ENCODE measurements at places on chromosomes 7 and 10.

DNA sequence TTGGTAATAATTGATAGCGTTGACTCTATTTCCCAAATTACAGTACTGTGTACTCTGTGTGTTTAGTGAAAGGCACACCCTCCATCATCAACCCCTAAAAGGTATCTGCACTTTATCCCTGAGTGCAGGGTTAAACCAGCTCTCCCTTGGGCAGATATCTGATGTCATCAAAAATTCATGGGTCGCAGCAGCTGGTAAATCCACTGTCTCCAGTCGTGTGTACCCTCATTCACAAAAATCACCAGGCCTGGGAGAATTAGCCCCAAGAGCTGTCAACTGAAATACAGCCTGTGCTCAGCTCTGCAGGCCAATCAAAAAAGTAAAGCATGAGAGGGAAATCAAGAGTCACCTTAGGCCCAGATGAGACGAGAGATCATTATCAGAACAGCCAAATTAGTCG, 103.7 kb downstream of the HIP1 start:
- DNase-seq: no peak

DNA sequence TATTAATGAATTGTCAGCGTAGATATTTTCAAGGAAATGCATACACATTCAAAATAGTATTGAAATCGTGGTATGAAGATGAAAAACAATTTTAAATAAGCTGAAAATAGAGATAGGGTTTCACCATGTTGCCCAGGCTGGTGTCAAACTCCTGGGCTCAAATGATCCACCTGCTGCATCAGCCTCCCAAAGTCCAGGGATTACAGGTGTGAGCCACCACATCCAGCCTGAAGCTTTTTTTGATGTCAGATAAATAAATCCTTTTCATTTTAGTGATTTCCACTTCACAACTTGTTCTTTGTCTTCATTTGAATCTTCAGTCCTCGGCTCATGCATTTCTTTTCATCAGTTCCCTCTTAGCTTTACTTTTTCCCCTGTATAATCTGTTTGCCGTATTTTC, 4.6 kb downstream of the CDK13 start:
- no peak for DNase-seq

DNA sequence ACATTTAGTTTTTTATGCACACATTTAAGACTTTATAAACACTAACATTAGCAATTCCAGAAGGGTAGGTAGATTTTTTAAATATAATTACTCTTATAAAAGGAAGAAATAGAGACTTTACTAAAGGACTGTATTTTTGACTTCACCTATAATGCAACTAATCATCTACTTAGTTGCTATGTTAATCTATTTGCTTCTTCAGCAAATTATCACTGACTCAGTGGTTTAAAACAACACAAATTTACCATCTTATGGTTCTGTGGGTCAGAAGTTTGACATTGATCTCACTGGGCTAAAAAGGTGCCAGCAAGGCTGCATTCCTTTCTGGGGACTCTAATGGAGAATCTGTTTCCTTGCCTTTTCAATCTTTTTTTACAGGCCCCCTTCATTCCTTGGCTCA, 7.6 kb downstream of the MTERF1 start:
- DNase-seq: no peak

GRCh38 chr10:22087402-22087738, 83.8 kb upstream of the DNAJC1 start:
- no peak for DNase-seq

GRCh38 chr7:47087866-47088265, 494.0 kb downstream of the TNS3 start:
- no peak for DNase-seq

DNA sequence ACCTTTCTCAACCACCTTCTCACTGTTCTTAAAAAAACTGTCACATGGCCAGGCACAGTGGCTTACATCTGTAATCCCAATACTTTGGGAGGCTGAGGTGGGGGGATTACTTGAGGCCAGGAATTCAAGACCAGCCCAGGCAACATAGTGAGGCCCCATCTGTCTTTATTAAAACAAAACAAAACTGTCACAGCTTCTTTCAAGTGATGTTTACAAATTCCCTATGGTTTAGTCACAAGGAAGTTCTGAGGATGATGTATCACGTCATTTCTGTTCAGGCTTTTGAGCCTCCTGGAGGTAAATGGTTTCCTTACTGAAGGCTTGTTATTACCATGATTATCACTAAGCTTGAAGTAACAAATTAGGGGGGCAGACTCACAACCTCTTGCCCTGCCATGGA, 186.2 kb downstream of the CFTR start:
- DNase-seq: no peak

DNA sequence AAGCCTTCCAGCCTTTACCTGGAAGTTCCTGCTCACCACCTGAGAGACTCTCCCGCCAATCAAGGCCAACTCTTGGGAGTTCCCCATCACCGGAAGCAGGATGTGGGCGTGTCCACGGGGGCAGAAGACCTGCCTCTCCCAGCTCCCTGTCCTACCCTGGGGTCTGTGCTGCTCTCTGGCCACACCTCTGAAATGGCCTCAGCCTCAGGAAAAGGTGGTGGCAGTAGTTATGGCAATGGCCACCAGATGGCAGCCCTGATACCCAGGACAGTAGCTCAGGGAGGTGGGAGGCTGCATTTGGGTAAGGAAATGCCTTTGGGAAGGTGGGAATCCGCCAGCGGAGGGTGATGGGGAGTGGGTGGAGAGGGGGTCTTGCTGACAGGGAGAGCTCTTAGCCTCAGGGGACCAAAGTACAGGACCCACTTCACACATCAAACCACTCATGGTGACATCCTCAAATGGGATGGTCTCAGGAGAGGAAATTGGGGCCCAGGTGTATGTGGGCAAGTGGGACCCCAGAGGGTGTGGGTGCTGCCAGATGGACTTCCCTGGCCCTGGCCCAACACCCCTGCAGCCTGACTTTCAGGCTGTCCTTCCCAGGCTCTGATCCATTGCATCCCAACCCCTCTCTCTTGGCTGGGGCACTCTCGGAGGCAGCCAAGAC, 33.9 kb downstream of the KAZALD1 start:
- DNase-seq: peak; percentile 46

- no peak for DNase-seq
Measured at GRCh38 chr7:50595491-50596102, 30.4 kb upstream of the DDC start.

GRCh38 chr7:50095634-50096033, 2.6 kb upstream of the ZPBP start:
- no peak for DNase-seq

- no peak for DNase-seq
Measured at GRCh38 chr10:111698711-111699110, 484.9 kb downstream of the GPAM start.

DNA sequence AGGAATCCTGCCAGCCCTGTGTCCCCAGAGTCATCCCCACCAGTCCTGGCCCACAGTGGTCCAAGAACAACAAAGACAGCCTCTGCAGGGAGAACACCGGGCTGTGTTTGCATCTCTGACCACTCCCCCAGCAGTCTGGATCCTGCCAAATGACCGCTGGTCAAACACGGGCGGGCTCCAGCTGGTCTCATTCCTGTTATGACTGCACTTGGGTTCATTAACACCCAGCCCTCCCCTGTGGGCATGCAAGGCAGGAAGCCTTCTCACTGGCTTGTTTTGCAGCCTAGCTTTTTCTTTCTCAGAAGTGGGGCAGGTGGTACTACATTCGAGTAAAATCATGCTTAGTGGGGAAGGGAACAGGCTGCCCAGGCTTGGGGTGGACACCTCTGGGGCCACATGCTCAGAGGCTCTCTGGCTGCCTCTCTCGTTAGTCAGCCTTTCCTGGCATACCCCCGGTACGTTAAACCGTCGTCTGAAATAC, 190.0 kb downstream of the PLXNA4 start:
- no peak for DNase-seq

DNA sequence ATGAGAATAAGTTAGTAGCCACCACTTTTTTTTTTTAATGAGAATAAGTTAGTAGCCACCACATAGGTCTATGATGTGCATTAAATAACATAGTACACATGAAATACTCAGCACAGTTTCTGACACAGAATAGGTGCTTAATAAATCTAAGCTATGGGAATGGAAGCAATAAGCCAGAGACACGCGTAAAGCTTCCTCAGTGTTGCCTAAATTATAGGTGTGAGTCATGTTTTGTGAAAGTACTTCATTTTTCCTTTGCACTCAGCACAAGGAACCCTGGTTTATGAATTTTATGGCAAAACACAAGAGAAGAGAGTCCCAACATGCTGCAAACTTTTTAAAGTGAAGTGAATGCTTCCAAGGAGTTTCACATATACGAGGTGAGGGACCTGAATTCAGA, 267.4 kb downstream of the RNLS start:
- no peak for DNase-seq

DNA sequence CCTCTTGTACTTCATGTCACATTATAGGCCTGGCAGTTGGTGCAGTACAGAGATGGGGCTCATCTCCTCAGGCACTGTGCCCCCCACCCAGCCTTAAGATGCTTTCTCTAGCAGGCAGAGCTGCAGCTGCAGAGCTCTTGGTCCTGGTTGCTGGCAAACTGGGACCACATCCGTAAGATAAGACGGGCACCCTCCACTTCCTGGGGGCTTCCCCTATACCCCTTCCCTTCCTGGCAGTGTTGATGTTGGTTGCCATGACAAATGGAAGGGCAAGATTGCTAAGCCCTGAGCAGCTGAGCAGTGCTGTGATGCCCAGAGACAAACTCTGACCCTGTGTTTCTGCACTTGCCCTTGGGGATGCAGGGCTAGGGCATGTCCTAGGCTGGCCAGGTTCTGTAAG, 103.4 kb upstream of the ANLN start:
- DNase-seq: peak; percentile 83

DNA sequence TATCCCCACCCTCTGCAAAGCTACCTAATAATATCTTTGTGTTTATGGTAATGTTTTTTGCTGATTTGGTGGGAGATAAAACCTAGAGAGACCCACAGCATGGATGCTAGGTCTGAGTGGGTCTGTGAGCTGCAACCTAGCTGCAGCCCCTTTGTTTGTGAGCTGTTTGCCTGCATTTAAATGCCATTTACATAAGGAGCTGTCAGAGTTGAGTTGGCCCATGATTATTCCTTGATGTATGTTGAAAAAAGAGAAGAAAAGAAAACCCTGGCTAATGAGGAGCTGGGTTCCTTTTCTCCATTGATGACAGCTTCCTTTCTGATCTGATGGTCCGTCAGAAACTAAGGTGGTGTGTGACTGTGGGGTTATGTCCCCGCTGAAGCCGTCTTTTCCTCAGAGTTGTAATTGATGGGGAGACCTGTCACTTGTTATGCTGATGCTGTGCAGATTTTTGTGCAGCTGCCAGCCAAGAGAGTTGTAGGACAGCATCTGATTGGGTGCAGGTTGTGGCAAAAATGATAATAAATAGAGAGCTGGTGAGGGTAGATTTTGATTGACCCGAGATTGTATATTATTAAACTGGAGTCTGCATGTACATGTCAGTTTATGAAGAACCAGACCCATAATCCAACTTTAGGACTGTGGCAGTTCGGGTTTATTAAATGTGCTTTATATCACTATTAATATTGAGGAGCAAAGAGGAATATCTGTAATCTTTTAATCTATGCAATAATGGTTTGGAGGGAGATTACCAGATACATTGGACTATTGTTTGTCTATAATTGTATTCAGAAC, 219.8 kb downstream of the AUTS2 start:
- DNase-seq: no peak

GRCh38 chr10:56349611-56350010, 11.4 kb downstream of the ZWINT start:
- DNase-seq: no peak

- no peak for DNase-seq
Measured at GRCh38 chr7:120833546-120833945, 24.4 kb downstream of the TSPAN12 start.

GRCh38 chr7:23679898-23680413, at the start of gene FAM221A:
Gene FAM221A, plus strand, starts transcription at chr7:23680199. Its CDS starts 20 bp downstream, at chr7:23680219.
- peak; percentile 73 for DNase-seq

- DNase-seq: no peak
Measured at GRCh38 chr10:131842351-131843088, 58.3 kb upstream of the PPP2R2D start.

DNA sequence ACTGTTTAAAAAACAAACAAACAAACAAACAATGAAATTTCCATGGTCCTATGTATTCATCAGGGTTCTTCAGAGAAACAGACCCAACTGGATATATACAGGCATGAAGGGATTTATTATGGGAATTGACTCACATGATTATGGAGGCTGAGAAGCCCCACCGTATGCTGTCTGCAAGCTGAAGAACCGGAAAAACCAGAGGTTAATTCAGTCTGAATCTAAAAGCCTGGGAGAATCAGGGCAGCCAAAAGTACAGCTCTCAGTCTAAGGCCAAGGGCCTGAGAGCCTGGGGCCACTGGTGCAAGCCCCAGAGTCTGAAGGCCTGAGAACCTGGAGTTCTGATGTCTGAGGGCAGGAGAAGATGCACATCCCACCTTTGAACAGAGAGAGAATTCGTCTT, 163.5 kb downstream of the MDFIC start:
- no peak for DNase-seq

DNA sequence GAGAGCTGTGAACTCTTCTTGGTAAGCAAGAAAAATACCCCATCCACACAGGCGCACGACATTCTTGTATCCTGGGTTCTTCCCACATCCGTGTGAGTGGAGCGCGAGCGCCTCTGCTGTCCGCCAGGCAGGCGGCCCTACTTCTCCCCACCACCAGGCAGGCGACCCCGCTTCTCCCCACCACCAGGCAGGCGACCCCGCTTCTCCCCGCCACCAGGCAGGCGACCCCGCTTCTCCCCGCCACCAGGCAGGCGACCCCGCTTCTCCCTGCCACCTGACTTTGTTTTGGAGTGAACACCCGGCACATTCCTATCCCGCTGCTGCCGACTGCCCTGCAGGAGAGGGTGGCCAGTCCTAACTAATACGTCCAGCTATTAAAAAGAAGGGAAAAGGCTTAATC, 120.8 kb downstream of the NT5C2 start:
- DNase-seq: no peak

DNA sequence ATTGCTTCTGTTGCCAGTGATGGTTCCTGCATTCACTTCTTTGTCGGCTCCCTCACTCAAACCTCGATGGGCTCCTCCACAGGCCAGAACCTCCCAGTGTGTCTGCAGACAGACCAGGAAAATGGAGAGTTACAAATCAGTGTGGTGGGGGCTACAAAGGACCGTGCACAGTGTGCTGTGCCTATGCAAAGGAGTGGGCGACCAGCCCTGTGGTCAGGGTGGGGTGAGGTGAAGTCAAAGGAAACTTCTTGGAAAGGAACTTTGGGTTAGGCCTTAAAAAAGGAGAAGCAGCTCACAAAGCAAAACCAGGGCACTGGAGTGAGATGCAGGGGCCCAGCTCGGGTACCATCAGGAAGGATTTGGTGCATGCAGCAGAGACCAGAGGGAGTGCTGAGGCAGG, 304.3 kb upstream of the ZMIZ1 start:
- no peak for DNase-seq

GRCh38 chr10:111206521-111206920, 129.7 kb downstream of the ADRA2A start:
- no peak for DNase-seq

GRCh38 chr10:130203626-130204025, 67.4 kb downstream of the GLRX3 start:
- no peak for DNase-seq

- no peak for DNase-seq
Measured at GRCh38 chr7:51310131-51310583, 6.5 kb downstream of the COBL start.

- no peak for DNase-seq
Measured at GRCh38 chr7:7516156-7516555, 19.5 kb downstream of the COL28A1 start.

GRCh38 chr7:27111042-27111750, 8.7 kb upstream of the HOXA2 start:
- no peak for DNase-seq

GRCh38 chr7:113207931-113208330, 89.6 kb upstream of the SMIM30 start:
- no peak for DNase-seq

Data from CD8-positive, alpha-beta memory T cell (primary cell).